Right lobe of liver (tissue), 6 donors: ENCODE measurements at places on chromosomes 1 and 21. TPM values are rescaled to one million over a fixed set of nuclear protein-coding genes. Genes with fewer than 3 reads are reported as not detected.

PDC gene
- not detected for total RNA-seq

- DNase-seq, result peak; percentile 58
Measured at GRCh38 chr1:21261551-21262292, 28.5 kb downstream of the ECE1 start.

FCRL4 gene
- not detected for total RNA-seq

GRCh38 chr1:109307274-109308021 lies 637 bp upstream of the MYBPHL start:
- DNase-seq, result no peak

PGBD5 gene
- 4.4 TPM for total RNA-seq

- DNase-seq, result no peak
Measured at GRCh38 chr1:55386456-55386855, 171.3 kb upstream of the USP24 start.

DNA sequence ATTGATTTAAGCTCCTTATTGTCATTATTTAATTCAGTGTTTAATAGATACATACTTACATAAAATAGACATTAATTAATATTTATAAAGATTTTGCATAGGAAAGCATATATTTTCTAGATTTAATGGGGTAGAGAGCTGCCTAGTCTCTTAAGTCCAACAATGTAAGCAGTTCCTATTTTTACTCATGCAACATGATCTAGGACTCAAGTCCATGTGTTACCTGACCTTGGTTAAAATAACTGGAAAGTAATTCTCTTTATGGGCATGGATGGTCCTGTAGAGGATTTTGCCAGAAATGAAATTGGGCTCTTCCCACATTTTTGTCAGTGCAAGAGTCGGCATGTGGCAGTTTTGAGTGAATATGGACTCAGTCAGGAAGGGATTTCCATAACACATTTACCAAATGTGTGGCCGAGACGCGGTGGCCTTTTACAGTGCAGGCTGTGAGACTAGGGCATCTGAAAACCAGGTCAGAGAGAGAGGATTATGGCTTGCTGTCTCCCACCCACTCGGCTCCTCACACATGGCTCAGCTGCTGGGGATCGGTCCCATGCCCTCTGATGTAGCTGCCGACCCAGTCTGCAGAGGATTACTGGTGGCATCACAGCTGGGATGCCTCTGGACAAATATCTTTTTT lies 6.2 kb upstream of the KIF1B start:
- no peak for DNase-seq

SPATC1L gene
- total RNA-seq, result not detected

ATP1A4 gene
- not detected for total RNA-seq

DNA sequence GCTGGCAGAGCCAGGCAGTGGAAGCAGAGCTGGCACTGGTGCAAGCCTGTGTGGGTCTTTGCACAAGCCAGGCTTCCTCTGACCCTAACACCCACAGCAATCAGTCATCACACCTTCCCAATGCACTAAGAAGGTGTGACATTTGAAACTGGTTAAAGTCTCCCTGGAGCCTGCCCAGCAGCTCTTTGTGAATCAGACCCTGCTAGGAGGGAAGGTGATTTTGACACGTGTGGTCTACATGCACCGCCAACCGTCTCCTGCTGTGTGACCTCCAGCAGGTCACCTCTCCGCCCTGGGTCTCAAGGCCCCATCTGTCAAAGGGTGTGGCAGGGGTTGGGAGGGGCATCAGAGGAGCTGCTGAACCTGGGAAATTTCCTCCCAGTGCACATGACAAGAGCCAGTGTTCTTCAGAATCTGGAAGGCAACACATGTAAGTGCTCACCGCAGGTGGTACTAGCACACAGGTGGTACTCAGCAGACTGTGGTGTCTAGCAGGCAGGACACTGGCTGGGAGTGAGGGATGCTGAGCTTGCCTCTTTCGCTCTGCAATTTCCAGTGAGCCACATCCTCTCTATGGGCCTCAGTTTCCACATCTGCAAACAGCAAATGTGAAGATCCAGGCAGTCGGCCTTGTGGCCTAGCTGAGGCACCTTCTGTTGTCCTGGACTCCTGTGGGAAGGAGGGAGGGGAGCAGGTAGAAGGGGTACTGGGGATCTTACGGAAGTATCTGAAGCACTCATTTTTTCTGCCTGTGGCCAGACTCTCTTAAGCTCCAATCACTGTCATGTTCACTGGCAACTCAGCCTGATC lies 123.2 kb downstream of the DMRTB1 start:
- no peak for DNase-seq

CDKN2C gene
- total RNA-seq, result 3.5 TPM

DNA sequence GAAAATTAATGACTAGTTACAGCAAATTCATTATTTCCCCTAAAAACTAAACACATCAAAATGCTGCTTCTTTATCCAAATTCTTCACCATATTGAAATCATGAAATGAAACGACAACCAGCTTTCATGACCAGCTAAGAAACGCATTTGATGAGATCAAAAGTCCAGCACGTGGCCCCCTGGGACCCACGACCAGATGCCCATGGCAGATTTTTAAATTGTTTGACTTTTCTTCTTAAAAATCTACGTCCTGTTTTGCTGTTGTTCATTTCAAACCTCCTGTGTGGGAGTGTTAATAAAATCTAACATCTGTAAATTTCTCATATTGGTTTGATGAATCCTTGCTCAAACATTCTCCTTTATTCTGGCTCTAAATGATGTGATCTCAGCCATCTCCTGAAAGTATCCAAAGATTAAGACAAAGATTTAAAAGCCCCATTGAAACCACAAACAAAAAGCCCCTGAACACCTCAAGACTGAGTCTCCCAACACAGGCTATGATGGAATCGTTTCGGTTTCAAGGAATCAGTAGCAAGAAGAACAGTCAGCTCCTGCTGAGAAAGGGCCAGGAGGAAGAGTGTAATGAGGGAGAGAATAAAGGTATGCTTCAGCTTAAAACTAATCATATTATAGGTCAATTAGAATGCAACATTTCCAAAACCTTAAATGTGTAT lies 523.6 kb downstream of the SMYD3 start:
- DNase-seq, result no peak

DNA sequence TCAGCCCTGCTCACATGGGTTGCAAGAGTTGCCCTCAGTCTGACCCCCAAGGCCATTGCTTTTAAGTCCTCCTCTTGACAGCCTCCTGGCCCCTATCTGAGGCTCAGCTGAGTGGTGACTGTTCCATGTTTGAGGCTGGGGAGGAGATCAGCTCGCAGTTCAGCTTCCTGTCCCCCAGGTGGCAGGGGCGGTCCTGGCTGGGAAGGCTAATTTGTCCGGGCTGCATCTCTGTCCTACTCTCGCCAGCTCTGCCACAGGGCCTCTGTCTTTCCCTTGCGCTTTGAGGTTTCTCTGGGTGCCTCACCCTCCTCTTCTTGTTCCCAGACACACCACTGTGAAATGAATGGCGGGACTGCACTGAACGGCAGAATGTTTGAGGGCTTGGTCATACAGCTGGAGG lies 157.3 kb downstream of the KCNJ6 start:
- DNase-seq, result peak; percentile 67

- DNase-seq, result peak; percentile 13
Measured at GRCh38 chr1:47579809-47580208, 142.0 kb downstream of the FOXD2 start.

DNA sequence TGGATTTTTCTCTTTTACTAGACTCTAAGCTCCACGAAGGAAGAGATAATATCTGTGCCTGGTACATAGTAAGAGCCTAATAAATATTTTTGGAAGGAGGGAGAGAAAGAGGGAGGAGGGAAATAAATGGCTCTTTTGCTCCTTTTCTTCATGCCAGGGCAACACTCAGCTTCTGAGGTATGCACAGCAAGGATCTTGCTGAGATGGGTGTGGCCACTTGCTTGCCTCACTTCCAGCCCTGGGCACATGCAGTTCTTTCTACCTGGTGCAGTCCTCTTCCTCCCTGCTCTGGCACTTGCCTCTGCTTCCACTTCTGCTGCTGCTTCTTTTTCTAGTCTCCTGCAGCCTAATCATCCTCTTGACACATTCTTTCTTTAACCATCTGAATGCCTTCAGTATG lies 148.1 kb downstream of the FGGY start:
- DNase-seq, result no peak

DNA sequence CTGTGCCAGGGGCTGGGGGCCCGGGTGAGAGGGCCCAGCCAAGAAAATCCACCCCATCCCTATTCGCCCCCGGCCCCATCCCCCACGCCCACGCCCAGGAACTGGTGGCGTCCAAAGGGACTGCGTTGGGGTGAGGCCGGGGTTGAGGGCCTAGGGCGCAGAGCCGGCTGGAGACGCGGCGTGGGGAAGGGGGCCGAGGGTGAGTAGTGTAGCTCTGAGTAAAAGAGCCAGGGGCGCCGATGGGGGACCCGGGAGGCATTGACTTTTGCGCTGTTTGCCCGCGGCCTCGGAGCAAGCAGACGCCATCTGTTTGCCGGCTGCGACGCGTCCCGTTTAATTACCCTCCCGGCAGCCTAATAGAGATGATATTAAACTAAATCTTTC lies 3.5 kb upstream of the DMRTA2 start:
- no peak for DNase-seq

GRCh38 chr1:75725861-75726361 lies 1.4 kb downstream of the ACADM start:
- DNase-seq, result peak; percentile 77

C8B gene
- 377 TPM for total RNA-seq

SLAMF7 gene
- total RNA-seq, result 1.9 TPM

- no peak for DNase-seq
Measured at GRCh38 chr1:37793773-37794371, at the start of gene MANEAL. Gene MANEAL (plus strand): TSS chr1:37793847. CDS start chr1:37794183, 336 bp downstream.

DNA sequence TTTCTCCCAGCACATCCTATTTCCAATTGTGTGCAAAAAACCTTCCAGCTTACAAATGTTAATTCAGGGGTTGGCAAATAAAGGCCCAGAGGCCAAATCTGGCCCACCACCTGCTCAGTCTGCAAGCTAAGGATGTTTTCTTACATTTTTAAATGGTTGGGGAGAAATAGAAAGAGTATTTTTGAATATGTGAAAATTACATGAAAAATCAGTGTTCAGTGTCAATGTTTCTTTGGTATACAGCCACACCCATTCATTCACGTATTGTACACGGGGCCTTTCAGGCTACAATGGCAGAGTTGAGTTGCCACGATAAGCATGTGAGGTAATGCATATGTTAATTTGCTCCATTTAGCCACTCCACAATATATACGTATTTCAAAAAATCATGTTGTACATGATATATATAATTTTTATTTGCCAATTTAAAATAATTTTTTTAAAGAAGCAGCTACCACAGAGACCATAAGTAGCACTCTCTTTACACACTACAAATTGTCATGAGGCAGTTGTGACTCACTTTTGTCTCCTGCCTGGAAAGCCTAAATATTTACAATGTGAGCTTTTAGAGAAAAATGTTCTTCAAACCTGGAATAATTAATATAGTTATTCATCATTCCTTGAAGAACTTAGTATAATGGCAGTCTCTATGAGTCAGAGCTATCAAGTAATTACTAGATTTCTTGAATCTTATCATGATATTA lies 189.6 kb downstream of the SMYD3 start:
- DNase-seq, result no peak

GRCh38 chr21:41570791-41571355 lies 62.9 kb upstream of the TMPRSS2 start:
- no peak for DNase-seq

DNA sequence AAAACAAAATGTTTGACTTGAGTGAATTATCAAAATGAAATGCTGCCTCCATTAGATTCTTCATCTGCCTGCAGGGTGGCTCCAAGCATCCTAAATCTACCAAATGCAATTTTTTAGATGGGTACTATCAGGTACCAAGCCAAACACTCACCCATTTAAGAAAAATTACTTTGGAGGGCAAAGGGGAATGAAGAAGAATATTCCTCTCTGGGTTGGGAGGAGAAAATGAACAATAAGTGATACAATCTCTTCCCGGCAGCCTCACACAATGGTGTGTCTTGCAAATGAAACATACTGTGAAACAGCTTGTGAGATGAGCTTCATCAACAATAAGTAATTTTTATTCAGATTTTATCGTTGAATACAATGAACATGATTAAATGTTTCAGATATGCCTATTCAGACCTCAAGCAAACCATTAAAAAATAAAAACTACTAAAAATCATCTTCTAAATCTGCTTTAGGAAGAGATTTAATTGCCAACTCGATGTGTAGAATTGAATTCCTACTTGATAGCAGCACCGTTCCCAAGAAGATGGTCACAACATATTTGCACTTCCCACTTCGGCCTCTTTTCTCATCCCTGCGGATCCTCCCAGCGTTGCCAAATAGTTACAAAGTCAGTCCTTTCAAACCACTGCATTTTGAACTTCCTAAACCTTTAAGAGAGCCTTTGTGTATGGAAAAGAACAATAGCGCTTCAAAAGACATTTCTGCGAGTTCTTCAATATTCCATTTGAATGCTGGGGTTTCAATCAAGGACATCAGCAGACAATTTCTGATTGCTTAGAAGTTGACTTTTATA lies 2.7 kb downstream of the DAB1 start:
- DNase-seq, result no peak

DNA sequence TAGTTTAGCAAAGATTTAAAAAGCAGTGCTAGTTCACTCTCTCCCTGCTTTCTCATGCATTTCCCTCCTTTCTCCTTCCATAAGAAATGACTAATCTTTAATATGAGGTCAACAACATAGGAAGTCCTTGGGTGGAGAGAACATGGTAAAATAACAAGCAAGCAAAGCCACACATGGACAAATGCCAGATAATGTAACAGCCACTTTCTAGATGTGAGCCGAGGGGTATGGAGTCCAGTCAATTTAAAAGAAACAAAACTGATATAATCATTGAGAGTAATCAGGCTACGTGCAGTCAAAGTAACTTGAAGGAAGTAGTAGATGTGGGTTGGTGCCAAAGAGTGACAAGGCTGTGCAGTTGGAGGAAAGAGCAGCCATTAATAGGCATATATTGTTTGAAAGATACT lies 69.6 kb downstream of the DUSP10 start:
- DNase-seq, result no peak

FOXE3 gene
- total RNA-seq, result not detected
